ENCODE measurements at places on chromosomes 16 and 17.
A peak's percentile ranks its signal among the peaks of the same experiment; 100 is the strongest.

GRCh38 chr17:50198026-50198669 is 3.3 kb downstream of the COL1A1 start:
- DNase-seq: peak; percentile 27

GRCh38 chr17:30256756-30257506 is 21.4 kb upstream of the SLC6A4 start:
- no peak for DNase-seq

DNA sequence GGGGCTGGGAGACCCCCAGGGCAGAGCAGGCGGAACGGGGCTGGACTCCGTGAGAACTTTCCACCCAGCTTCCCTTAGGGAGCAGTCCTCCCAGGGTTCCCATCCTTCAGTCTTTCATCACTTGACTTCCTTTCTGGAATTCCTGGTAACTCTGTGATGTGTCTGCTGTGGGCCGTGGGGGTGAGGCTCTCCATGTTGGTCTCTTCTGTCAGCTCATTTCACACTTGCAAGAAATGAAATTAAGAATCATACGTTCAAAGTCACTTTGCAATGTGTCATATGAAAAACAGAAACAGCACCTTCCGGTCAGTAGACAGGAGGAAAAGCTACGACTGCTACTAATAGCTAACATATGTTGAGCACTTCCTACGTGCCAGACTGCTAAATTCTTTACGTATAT is 5.4 kb upstream of the BBS2 start:
- no peak for DNase-seq

GRCh38 chr17:15348021-15348420 is 6.6 kb upstream of the TEKT3 start:
- DNase-seq: no peak

GRCh38 chr17:44010966-44011647 is 3.7 kb downstream of the TMEM101 start:
- DNase-seq: no peak

GRCh38 chr16:86959091-86959651 is 358.0 kb downstream of the C16orf95 start:
- DNase-seq: no peak

DNA sequence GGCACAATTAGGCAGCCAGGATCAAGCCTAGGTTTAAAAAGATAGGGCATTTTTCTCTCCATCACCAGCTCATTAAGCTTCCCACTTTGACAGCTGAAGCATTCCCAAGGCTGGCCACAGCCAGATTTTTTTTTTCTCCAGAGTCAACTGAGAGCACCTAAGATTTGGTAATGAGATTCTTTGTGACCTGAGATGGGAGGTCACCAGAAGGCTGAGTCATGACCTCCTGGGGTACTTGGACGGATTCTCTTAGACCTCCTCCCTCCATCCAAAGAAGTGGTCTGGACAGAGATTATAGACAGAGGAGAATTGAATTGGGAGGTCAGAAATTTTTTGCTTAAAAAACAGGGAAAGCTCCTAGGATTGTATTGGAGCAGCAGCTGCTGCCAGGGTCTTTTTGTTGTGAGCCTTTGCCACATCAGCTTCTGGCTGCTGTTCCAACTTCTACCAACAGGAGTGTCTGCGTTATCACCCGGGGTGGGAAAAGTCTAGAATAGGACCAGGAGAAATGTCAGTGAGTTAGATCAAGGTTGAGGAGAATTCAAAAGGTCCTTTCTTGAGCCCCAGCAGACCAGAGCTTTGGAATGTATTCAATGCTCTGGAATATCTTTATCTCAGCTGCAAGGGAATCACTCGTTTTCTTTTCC is 221.2 kb upstream of the N4BP1 start:
- no peak for DNase-seq

DNA sequence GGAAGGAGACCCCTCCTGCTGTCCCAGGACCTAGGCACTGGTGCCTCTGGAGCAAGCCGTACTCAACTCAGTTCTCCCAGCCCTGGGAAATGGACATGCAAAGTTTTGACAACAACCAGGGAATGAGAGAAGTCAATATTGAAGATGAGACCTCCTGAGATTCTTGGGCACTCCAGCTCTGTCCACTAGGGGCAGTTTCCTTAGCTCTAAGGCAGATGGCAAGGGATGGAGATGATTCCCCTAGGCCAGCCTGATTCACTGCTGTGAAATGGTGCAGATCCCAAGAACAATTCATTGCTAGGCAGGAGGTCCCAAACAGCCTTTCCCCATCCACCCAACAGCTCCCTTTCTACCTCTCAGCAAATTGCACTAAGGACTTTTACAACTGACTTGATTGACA is 20.5 kb upstream of the SDR42E2 start:
- DNase-seq: no peak

DNA sequence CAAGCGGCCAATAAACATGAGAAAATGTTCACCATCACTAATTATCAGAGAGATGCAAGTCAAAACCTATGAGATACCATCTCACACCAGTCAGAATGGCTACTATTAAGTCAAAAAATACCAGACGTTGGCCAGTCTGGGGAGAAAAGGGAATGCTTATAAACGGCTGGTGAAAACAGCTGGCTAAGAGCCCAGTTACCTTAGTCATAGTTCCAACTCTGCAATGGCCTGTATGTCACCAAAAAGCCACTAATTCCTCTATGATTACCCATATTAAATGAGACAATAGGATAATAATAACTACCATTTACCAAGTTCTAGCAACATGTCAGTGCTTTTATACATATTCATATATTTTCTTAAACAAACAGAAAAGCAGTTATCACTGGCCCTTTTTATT is 42.9 kb upstream of the CDRT4 start:
- DNase-seq: no peak

GRCh38 chr17:70369391-70369790 is 200.1 kb downstream of the KCNJ2 start:
- DNase-seq: no peak

DNA sequence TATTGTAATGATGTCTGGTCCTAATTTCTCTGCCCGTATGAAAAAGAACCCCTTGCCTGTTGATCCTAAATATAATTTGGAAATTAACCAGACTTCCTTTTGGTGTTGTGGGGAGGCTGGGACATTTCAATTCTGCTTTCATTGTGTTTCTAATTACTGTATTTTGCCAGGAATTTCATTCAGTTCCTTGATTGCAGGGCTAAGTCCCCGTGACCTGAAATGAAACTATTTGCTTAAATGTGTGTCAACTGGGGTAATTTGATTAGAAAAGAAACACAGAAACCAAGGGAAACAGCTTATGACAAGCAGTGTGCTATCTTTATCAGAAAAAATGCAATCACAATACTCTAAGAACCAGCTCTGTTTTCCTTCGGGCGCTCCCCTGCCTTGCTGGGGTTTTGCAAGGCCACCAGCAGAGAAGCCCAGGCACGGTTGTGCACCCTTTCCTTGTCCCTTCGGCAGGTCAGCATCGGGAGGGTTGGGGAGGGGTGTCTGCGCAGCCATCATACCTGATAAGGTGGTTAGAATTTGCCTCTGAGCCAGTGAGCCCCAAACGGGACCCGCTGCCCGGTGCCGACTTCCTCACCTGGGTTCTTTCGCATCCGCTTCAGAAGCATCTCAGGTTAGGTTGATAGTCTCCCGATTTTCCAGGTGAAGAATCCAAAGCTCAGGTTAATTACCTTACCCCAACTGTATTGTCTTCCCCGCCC is 19.4 kb downstream of the KLHL36 start:
- DNase-seq: no peak

- DNase-seq: no peak
Observed at GRCh38 chr17:35732806-35733136, 1.3 kb downstream of the RASL10B start.
